ENCODE measurements at places on chromosomes 7 and 10. TPM values are rescaled to one million over a fixed set of nuclear protein-coding genes. Genes with fewer than 3 reads are reported as not detected.

- H3K27me3 ChIP-seq, result no peaks in the 10 kb centered on the region
- H3K4me3 ChIP-seq, result no peak overlapping the region
- H3K36me3 ChIP-seq, result no peaks in the 10 kb centered on the region
- H3K4me1 ChIP-seq, result no peaks in the 10 kb centered on the region
These were observed 114.0 kb downstream of the PTPN20 start for GRCh38 chr10:47025253-47025539.

- no peaks in the 10 kb centered on the region for H3K27me3 ChIP-seq
- H3K4me3 ChIP-seq, result no peak overlapping the region
- no peak overlapping the region for H3K27ac ChIP-seq
- DNase-seq, result no peak
- H3K36me3 ChIP-seq, result no peaks in the 10 kb centered on the region
- H3K4me1 ChIP-seq, result no peaks in the 10 kb centered on the region
These were observed 158.0 kb downstream of the C7orf25 start for GRCh38 chr7:42753811-42754363.

DNA sequence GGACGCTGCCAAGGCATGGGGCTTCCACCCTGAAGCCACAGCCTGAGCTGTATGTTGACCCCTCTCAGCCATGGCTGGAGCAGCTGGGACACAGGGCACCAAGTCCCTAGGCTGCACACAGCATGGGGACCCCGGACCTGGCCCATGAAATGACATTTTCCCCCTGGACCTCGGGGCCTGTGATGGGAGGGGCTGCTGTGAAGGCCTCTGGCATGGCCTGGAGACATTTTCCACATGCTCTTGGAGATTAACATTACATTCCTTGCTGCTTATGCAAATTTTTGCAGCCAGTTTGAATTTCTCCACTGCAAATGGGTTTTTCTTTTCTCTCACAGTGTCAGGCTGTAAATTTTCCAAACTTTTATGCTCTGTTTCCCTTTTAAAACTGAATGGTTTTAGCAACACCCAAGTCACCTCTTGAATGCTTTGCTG is 463.6 kb downstream of the ZWINT start:
- no peak for DNase-seq
- no peak overlapping the region for H3K4me3 ChIP-seq
- no peaks in the 10 kb centered on the region for H3K27me3 ChIP-seq
- no peaks in the 10 kb centered on the region for H3K4me1 ChIP-seq
- H3K36me3 ChIP-seq, result no peaks in the 10 kb centered on the region
- H3K27ac ChIP-seq, result no peak overlapping the region

DNA sequence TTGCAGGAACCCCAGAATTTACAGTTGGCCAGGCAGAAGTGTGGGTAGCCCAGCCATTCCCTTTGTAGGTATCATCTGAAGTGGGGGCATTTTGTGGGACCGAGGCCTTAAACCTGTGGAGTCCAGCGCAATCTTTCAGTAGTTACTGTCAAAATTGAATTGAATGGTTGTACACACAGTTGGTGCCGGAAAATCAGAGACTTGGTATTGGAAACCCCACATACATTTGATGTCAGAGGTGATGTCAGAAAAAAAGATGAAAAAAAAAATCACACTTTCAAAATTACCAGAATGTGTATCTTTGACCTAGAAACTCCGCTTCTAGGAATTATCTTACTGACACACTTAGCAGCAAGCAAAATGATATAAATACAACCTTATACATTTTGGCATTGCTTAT is 153.8 kb upstream of the PLXNA4 start:
- H3K4me1 ChIP-seq, result no peaks in the 10 kb centered on the region
- H3K27ac ChIP-seq, result no peak overlapping the region

DNA sequence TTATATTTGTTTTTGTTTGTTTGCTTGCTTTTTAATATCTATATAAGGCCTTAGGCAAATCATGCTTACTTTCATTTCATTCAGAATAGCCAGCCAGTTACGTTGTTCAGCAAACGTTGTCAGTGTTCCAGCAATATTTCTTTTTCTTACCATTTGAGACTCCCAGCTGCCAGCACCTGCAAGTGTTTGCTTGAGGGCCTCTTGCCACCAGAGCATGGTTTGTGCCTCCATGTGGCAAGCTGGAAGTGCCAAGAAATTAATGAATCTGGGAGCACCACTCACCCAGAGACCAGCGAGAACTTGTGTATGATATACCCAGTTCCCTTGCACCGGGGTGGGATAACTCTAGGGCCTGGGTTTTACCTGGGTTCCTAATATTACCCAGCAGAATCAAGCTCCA is 177.1 kb upstream of the CSTF2T start:
- H3K4me3 ChIP-seq, result no peak overlapping the region
- no peak overlapping the region for H3K27ac ChIP-seq
- no peaks in the 10 kb centered on the region for H3K36me3 ChIP-seq
- H3K27me3 ChIP-seq, result no peaks in the 10 kb centered on the region
- DNase-seq, result no peak
- H3K4me1 ChIP-seq, result no peaks in the 10 kb centered on the region

DNA sequence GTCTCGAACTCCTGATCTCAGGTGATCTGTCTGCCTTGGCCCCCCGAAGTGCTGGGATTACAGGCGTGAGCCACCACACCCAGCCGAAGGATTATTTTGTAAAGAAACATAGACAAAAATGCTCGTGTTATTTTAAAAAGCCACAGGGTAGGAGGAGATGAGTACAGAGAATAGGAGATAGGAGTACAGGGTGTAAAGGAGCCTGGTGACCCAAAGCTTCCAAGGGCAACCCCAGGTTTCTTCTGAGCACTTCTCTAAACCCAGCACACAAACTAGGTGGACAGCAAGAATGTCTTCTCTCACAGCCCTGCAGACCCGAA is 54.7 kb downstream of the ZNF467 start:
- H3K4me3 ChIP-seq, result no peak overlapping the region
- no peaks in the 10 kb centered on the region for H3K36me3 ChIP-seq
- H3K27ac ChIP-seq, result no peak overlapping the region
- H3K4me1 ChIP-seq, result peaks cover 6% of the 10 kb centered on the region
- DNase-seq, result no peak
- no peaks in the 10 kb centered on the region for H3K27me3 ChIP-seq

DNA sequence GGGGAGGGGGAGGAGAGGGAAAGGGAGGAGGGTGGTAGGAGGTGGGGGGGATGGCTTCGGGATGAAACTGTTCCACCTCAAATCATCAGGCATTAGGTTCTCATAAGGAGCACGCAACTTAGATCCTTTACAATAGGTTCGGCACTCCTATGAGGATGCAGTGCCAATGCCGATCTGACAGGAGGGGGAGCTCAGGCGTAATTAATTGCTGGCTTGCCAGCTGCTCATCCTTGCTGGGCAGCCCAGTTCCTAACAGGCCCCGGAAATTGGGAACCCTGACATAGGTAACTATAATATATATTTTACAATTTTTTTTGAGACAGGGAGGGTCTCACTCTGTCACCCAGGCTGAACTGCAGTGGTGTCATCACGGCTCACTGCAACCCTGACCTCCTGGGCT is 118.8 kb upstream of the SFMBT2 start:
- H3K27ac ChIP-seq, result no peak overlapping the region
- no peak overlapping the region for H3K4me3 ChIP-seq
- H3K4me1 ChIP-seq, result no peaks in the 10 kb centered on the region
- no peak for DNase-seq
- H3K27me3 ChIP-seq, result no peaks in the 10 kb centered on the region

DNA sequence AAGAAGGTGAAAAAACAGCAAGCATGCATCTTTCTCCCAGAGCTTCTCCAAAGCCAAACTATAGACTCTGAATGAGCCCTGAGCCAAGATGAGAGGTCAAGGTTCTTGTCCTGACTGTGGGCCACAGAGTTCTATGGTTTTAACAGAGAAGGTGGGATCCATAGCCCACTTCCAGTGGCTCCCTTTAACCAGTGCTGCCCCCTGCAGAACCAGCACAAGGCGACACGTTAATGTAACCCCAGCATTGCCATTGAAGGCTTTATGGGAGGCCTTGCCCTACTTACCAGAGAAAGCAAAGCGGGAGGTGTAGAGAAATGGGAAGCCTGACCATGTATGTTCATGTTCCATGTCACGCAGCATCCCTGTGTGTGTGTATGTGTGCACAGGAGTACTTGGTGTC is 243.6 kb downstream of the PRPF18 start:
- H3K4me3 ChIP-seq, result no peak overlapping the region
- H3K27me3 ChIP-seq, result no peaks in the 10 kb centered on the region
- H3K36me3 ChIP-seq, result no peaks in the 10 kb centered on the region
- no peak overlapping the region for H3K27ac ChIP-seq
- H3K4me1 ChIP-seq, result no peaks in the 10 kb centered on the region

DNA sequence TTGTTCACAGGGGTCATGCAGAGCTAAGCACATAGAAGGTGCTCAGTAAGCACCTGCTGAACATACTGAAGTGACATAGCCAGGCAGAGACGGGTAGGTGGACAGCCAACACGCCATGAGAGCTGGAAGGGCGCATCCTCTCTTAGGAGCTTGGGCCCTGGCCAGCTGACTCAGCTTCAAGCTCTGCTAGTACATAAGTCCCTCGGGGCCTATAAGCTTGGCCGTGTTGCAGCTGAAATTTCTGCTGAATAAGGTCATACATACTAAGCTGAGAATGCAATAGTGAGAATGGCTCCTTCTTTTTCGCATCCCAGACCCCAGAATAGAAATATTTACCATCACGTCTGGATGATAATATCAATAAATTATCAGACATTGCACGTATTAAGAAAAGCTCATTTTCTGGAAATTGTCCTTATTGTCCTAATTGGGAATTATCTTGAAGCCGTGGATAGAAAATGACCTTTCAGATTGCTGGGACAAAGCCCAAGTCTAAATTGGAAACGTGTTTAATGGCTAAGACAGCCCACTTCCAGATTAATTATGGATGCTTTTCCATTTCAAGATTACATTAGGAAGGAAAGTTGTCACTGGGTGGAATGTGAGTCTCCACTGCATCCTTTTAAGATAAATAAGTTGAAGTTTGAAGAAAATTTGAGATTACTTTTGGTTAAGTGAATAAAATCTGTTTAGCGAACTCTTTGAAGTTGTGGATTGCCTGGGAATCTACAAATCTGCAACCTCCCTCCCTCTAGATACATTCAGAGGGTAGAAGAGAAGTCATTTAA is 287.1 kb upstream of the C7orf33 start:
- DNase-seq, result peak; percentile 70
- H3K4me3 ChIP-seq, result no peak overlapping the region
- no peaks in the 10 kb centered on the region for H3K27me3 ChIP-seq
- H3K36me3 ChIP-seq, result no peaks in the 10 kb centered on the region

DNA sequence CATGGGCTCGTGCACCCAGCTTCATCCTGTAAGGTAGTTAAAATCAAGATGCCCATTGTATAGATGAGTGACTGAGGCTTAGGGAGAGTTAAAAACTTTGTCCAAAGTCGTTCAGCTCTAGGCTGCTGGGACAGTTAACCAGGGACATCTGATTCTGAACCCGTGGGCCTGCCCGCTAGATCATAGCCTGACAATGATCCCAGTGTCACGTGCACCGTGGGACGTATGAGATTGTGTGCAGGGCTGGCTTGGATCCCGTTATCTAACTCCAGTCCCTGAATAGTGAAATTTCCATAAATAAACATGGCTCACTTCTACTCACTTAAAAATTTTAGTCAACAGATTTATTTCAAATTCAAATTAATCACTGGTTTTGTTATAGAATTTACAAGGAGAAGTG is 24.9 kb downstream of the C10orf120 start:
- H3K27ac ChIP-seq, result no peak overlapping the region
- H3K27me3 ChIP-seq, result no peaks in the 10 kb centered on the region
- no peaks in the 10 kb centered on the region for H3K36me3 ChIP-seq
- DNase-seq, result no peak
- no peak overlapping the region for H3K4me3 ChIP-seq

DNA sequence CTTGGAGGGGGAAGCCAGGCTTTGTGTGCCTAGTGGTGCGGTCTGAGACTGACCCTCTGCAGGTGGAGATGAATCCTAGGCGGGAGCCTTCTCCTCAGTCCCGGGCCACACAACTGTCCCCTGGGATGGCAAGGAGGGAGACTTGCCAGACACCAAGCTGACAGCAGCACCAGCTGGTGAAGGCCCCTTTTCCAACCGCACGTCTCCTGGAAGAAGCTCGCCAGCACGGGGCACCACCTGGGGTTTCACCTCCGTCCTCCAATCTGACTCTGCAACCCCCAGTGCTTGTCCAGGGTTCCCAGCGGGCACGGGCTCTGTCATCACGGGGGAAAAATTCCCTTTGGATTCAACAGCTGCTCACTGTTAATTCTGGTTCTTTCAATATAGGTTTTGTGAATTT is 34.2 kb upstream of the TCERG1L start:
- H3K27me3 ChIP-seq, result no peaks in the 10 kb centered on the region
- H3K36me3 ChIP-seq, result no peaks in the 10 kb centered on the region
- no peaks in the 10 kb centered on the region for H3K4me1 ChIP-seq
- no peak overlapping the region for H3K27ac ChIP-seq

- no peak overlapping the region for H3K4me3 ChIP-seq
- H3K36me3 ChIP-seq, result no peaks in the 10 kb centered on the region
- H3K27me3 ChIP-seq, result no peaks in the 10 kb centered on the region
These were observed 123.9 kb downstream of the EBF3 start for GRCh38 chr10:129840196-129840590.

- H3K4me1 ChIP-seq, result no peaks in the 10 kb centered on the region
- no peak within 1 kb of the TSS for H3K27ac ChIP-seq
- no peaks in the 10 kb centered on the region for H3K36me3 ChIP-seq
- H3K4me3 ChIP-seq, result no peak within 1 kb of the TSS
- no peaks in the 10 kb centered on the region for H3K27me3 ChIP-seq
These were observed at the start of gene CAMK2B for GRCh38 chr7:44325201-44325671. Gene CAMK2B, minus strand, starts transcription at chr7:44325594. Its CDS starts 173 bp downstream, at chr7:44325421.

DNA sequence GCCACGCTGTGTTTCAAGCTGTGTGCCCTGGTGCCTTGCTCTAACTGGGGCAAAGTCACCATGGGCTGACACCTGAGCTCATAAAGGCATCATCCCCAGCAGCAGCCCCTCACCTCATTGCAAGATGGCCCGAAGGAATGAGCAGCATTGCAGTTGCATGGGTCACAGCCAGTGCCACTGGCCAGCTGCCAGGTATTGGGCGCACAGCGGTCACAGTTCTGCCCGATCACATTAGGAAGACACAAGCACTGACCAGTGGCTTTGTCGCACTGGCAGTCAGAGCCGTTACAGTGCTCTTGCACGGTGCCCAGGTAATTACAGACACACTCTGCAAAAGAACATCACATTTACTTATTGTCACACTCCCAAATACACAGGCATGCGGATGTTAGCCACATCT is 51.1 kb downstream of the LAMB1 start:
- H3K27me3 ChIP-seq, result no peaks in the 10 kb centered on the region
- H3K27ac ChIP-seq, result no peak overlapping the region
- H3K36me3 ChIP-seq, result no peaks in the 10 kb centered on the region
- no peak overlapping the region for H3K4me3 ChIP-seq
- no peak for DNase-seq

FAM237B gene
- not detected for total RNA-seq

Data from ovary (tissue), 10 donors.